ENCODE measurements at places on chromosomes 3 and 15.

GRCh38 chr3:59677747-59678702 is 628.2 kb upstream of the CFAP20DC start:
- DNase-seq, result no peak

- no peak for DNase-seq
Observed at GRCh38 chr3:12303993-12304392, 15.1 kb downstream of the PPARG start.

- no peak for DNase-seq
Observed at GRCh38 chr3:42387802-42388651, 22.4 kb downstream of the LYZL4 start.

DNA sequence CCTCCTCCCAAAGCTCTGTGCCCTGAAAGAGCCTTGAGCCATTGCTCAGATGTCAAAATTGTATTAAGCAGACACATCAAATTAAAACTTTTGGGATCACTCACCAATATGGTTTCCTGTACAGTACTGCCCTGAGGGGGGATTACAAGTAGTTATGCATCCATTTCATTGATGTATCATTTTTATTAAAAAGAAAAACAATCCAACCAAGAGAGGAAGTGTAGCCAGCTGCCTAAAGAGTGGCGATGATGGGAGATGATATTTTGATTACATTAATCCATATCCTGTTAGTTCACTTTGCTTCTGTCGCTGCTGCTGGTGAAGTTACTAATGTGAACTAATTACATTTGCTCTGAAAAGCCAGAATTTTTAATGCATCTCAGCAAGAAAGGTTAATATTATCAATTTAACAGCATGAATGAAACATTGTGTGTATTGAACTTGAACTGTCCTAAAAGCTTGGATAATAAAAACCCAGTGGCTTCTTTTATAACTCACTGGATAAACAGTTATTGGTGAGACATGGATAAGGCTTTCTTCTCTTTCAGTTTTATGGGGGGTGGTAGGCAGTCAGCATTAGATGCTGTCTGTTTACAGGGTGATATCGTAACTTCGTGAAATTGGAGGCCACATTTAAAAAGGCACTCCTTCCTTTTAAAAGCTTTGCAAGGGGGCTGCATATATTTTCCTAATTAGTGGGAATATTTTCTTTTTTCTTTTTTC is 87.7 kb downstream of the IGF1R start:
- no peak for DNase-seq

DNA sequence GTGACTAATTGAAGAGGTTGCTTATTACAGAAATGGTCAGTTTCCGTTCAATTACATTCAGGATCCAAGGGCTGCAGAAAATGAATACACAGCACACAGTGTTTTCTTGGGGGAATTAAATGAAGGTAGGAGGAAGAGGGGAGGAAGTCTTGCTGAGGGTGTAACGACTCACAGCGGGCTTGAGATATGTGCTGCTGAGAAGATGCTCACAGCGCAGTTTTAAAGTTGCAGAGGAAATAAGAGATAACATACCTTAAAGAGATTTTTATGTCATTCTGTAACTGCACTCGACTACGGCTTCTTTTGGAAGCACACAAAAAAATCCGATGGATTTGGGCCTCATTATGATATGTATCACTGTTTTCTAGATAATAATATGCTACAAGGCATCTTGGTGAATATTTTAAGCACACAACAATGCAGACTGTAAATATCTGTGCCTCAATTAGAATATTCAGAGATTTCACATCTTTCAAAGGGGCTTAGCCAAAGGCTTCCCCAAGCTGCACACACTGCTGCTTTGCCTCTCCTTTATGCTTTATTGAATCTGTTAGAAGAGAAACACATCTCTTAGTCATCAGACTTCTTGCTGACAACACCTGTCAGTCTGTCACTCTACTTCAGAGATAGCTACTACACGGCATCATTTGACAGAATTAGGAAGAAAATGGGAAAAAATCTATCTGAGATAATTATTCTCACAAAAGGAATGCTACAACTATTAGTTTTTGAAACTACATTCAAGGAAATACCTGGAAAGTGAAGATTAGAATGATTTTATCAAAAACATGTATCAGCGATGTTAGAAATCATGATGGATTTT is 773.2 kb downstream of the OTOL1 start:
- no peak for DNase-seq

DNA sequence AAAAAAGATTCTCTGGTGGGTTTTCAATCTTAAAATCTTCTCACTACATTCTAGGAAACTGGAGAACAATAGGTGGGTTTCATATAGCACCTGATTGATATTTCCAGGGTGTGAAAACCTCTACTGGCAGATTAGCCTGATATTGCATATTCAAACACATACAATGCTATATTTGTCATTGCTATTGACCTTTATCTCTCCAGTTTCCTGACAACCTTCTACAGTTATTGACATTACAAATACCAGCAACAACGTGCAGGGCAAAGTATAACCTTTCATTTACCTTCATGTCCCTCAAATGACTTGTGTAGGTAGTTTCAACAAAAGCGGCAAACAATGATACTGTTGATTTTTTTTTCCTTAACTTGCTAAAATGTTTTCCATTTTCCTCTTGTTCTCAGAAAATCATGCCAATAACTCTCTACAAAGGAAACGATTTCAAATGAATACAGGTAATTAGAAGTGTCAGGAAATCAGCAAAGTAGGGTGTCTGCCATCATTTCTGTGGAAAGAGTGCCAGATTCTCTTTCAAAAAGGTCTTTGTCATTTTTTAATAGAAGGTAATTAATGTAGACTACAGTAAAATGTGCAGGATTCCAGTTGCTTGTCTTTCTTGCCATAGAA is 72.6 kb upstream of the CDIN1 start:
- no peak for DNase-seq

DNA sequence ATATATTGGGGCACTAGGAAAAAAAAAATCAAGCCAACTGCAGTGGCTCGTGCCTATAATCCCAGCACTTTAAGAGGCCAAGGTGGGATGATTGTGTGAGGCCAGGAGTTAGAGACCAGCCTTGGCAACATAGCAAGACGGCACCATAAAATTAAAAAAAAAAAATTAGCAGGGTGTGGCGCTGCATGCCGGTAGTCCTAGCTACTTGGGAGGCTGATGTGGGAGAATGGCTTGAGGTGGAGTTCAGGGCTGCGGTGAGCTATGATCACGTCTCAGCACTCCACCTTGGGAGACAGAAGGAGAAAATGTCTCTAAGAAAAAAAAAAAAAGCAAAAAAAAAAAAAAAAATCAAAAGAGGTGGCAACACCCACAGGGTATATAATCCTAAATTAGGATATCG is 49.6 kb downstream of the INO80 start:
- DNase-seq, result no peak

- no peak for DNase-seq
Observed at GRCh38 chr3:175726228-175726627, 867.1 kb downstream of the NAALADL2 start.

DNA sequence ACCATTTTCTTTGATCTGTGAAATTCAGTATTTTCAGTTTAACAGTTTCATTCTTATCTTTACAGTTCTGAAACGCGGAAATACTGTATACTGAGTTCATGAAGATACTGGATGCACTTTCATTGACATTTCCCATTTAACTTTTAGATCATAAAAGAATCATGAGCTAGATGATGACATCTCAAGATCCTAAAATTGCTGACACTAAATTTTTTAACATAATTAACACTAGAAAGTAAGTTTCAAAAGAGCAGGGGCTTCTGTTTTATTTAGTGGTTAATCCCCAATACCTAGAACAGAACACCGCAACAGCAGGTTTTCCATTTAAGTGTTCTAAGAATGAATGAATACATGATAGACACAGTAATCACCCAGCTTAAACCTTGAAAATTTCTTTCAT is 54.2 kb downstream of the SHQ1 start:
- DNase-seq, result no peak

DNA sequence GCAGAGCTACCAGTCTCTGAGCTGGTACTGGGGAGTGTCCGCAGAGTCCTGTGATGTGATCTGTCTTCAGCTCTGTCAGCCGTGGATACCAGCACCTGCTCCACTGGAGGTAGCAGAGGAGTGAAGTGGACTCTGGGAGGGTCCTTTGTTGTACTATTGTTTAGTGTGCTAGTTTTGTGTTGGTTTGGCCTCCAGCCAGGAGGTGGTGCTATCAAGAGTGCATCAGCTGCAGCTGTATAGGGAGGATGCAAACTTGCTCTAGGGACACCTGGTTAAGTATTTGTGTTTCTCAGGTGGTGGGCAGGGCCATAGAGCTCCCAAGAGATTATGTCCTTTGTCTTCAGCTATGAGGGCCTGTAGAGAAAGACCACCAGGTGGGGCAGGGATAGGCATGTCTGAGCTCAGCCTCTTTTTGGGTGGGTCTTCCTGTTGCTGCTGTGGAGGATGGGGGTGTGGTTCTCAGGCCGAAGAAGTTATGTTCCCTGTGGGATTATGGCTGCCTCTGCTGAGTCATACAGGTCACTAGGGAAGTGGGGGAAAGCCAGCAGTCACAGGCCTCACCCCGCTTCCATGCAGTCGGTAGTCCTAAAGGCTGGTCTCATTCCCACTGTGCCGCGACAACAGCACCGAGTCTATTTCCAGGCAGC is 443.2 kb upstream of the TBL1XR1 start:
- DNase-seq, result no peak

DNA sequence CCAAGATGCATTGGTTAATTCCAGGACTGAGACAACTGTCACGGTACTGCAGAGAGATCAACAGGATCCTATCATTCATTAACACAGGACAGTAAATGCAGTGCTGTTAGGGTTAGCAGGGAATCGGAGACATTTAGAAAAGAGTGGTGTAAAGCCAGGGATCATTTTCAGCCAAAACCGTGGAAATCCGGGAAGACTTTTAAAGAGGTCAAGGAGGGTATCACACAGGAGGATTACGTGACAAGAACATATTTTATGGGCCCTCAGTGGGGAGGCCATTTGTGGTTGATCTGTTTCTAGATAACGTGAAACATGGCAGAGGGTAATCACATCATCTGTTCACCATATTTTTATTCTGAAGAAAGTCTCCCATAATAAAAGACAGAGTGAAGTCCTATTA is 216.1 kb downstream of the PTPRG start:
- DNase-seq, result no peak

DNA sequence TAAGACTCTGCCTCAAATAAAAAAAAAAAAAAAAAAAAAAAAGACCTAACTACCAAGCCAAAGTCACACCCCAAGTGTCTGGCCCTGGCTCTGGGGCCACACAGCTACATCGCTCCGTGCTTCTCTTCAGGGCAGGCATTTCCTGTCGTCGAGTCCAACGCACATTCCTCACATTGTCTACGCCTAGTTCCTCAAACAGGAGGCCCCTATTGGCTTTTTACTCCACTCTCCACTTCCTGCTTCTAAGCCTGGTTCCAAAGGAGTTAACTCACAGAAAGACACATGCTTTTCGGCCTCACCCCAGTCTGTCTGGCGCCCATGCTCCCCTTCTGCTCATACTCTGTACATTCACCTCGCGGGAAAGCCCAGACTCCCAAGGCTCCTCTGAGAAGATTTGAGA is 28.8 kb downstream of the KNG1 start:
- peak; percentile 38 for DNase-seq

DNA sequence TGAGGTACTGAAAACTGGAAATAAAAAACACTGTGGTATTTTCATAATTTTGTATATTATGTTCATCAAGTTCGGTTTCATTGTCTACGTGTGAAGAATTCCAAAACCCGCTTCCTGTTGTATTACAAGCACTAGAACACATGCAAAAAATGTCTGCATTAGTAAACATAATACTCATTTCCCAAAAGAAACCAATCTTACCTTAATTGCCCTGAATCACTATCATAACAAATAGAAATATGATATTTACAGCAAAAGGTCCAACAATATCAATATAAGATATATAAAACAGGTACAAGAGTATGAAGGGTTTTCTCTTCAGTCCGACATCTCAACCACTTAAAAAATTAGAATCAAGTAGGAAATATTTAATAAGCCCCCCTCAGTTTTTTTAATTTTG is 26.3 kb upstream of the GP5 start:
- DNase-seq, result no peak

- DNase-seq, result no peak
Observed at GRCh38 chr15:67189326-67190051, 65.0 kb downstream of the AAGAB start.
